ENCODE measurements at places on chromosomes 12 and 14. TPM values are rescaled to one million over a fixed set of nuclear protein-coding genes. Genes with fewer than 3 reads are reported as not detected.
A peak's percentile ranks its signal among the peaks of the same experiment; 100 is the strongest.

DNA sequence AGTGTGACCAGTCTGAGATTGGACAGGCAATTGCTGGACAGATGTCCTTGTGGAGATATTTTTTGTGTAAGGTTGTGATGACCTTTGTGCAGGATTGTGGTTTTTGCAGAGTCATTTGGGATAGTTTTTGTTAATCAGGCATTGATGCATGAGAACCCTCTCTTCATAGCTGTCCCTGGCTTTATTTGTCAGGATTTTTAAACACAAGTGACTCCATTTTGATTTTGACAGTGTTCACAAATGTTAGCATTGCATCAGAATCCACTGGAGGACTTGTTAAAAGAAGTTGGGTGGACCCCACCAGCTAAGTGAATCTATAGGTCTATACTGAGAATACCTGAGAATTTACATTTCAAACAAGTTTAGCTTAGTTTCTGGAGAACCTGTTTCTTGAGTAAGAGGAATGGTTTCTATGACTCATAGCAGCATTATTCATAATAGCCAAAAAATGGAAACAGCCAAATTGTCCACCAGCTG is 11.8 kb downstream of the FNTB start:
- H3K4me3 ChIP-seq: no peak overlapping the region
- H3K36me3 ChIP-seq: no peaks in the 10 kb centered on the region
- no peaks in the 10 kb centered on the region for H3K4me1 ChIP-seq
- no peak overlapping the region for H3K27ac ChIP-seq
- H3K27me3 ChIP-seq: no peaks in the 10 kb centered on the region

The FLVCR2 gene
- total RNA-seq: 30.9 TPM

- H3K27me3 ChIP-seq: no peaks in the 10 kb centered on the region
- no peak overlapping the region for H3K27ac ChIP-seq
- DNase-seq: no peak
- no peaks in the 10 kb centered on the region for H3K4me1 ChIP-seq
- no peak overlapping the region for H3K4me3 ChIP-seq
These were observed 1122.4 kb upstream of the USP15 start for GRCh38 chr12:61137677-61138414.

DNA sequence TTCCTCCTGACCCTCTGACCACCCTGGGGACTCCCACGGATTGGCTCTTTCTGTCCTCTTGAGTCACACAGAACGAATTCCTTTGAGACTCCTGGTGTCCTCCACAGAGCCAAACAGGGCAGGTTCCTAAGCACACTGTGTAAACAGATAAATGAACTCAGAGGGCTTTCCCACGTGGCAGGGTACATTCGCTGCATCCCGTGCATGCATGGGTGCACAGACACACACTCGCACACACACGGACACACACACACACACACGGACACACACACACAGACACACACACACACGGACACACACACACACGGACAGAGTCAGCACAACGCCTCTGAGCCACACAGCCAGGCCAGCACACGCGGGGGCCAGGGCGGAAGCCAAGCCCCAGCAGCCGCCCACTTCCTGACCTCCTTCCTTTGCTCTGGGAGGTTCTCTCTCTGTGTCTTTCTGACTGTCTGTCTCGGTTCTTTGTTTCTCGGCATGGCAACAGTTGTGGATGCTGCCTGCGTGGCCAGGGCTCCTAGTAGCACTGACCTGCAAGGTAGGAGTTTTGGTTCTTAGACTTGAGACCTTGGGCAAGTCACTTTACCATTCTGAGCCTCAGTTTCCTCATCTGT is 706 bp downstream of the CRACR2A start:
- peak overlapping the region; percentile 76 for H3K27ac ChIP-seq
- H3K4me1 ChIP-seq: no peaks in the 10 kb centered on the region
- H3K4me3 ChIP-seq: peak overlapping the region; percentile 55
- no peak for DNase-seq
- no peaks in the 10 kb centered on the region for H3K36me3 ChIP-seq

The SLCO1B1 gene
- not detected for total RNA-seq

The MEG3 gene
- total RNA-seq: 47.1 TPM

GRCh38 chr14:21382886-21383847 is 652 bp downstream of the SUPT16H start:
- H3K36me3 ChIP-seq: peaks cover 29% of the 10 kb centered on the region
- H3K27me3 ChIP-seq: no peaks in the 10 kb centered on the region
- peaks cover 51% of the 10 kb centered on the region for H3K4me1 ChIP-seq
- peak overlapping the region; percentile 83 for H3K4me3 ChIP-seq

The VCPKMT gene
- total RNA-seq: 5.8 TPM

DNA sequence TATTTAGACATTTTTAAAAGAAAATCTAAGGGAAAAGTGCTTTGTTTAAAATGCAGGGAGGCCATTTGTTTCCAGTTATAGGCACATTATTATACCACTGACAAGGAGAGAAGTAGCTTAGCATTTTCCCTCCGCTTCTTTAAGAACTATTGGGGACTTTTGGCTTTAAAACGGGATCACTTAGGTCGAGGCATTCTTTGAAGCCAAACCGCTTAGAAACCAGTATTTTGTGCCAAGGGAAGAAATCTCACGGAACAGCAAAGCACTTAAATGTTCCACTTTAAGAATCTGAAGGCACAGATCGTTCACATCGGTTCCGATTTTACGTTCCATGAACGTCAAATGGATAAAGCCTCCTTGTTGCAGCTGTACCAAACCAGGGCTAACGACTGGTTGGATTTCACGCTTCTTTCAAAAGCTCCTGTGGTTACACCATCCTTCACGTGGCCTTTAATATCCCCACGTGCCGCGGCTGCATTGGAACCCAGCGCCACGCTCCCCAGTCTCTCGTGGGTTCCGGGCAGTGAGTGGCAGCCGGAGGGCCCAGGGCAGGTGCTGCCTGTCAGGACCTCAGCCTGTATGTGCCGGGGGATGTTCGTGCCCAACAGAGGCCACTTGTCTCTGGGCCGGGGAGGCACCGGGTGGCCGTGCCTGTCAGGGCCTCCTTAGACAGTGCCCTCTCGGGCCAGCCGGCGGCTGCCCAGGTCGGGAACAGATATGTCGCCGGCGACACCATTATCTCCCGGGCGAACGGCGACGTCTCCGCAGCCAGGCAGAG is 195.4 kb downstream of the KIF26A start:
- no peak overlapping the region for H3K4me3 ChIP-seq
- H3K4me1 ChIP-seq: no peaks in the 10 kb centered on the region
- no peaks in the 10 kb centered on the region for H3K36me3 ChIP-seq
- H3K27me3 ChIP-seq: no peaks in the 10 kb centered on the region
- DNase-seq: peak; percentile 77
- no peak overlapping the region for H3K27ac ChIP-seq

DNA sequence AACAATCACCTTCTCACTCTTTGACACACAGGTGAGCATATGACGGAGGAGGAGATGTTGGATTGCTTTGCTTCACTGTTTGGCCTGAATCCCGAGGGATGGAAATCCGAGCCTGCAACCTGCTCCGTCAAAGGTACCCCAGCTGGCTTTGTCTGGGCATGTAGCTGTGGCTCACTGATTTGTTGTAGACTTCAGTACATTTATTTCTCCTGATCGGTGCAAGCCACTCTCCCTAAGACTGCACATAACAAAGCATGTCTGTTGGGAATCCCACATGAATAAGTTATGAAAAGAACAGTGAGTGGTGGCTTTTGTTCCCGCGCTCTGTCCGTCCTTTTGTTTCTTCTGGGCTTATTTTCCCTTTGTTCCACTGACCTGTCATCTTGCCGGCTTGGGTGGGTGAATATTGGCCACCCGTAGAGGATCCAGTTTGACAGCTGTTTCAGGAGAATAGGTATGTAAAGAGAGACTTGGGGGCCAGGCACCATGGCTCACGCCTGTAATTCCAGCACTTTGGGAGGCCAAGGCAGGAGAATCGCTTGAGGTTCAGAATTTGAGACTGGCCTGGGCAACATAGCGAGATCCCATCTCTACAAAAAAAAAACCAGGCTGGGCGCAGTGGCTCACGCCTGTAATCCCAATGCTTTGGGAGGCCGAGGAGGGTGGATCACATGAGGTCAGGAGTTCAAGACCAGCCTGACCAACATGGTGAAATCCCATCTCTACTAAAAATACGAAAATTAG is 20.0 kb upstream of the BCL7A start:
- no peak overlapping the region for H3K27ac ChIP-seq
- H3K4me1 ChIP-seq: no peaks in the 10 kb centered on the region
- DNase-seq: no peak
- no peaks in the 10 kb centered on the region for H3K36me3 ChIP-seq
- H3K27me3 ChIP-seq: no peaks in the 10 kb centered on the region

DNA sequence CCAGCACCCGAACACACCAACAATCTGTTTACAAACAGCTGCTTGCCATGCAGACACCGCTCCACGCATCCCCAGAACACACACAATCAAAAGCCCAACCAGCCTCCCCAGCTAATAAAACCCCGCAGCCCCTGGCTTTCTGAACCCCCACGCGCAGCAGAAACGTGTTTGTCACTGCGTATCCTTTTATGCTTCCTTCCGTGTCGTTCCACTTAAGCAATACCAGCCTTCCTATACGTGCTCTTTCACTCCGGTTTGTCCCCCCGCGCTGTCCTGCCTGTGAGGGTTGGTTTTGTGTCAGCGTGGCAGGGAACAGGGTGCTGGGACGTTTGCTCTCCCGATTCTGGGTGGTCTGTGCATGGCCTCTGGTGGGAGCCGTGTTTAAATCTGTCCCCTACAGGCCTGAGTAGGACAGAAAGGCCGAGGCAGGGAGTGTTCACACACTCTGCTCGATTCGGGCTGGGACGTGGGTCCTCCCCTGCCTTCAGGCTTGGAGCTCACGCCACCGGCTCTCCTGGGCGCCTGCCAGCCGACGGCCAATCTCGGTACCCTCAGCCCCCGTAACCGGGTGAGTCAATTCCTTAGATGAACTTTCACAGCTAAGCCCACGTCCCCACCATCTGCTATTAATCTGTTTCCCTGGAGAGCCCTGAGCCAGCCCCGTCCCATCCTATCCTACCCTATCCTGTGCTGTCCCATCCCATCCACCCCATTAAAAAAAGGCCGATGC is 60.0 kb downstream of the NOC4L start:
- peaks cover 7% of the 10 kb centered on the region for H3K4me1 ChIP-seq
- H3K4me3 ChIP-seq: no peak overlapping the region
- H3K27ac ChIP-seq: no peak overlapping the region
- peaks cover 32% of the 10 kb centered on the region for H3K27me3 ChIP-seq
- DNase-seq: no peak
- no peaks in the 10 kb centered on the region for H3K36me3 ChIP-seq

- no peak overlapping the region for H3K27ac ChIP-seq
- no peak for DNase-seq
- no peaks in the 10 kb centered on the region for H3K27me3 ChIP-seq
- no peaks in the 10 kb centered on the region for H3K4me1 ChIP-seq
- H3K4me3 ChIP-seq: no peak overlapping the region
These were observed 42.3 kb downstream of the RTN1 start for GRCh38 chr14:59828276-59828675.

GRCh38 chr14:72124171-72124570 is 191.9 kb downstream of the RGS6 start:
- no peaks in the 10 kb centered on the region for H3K27me3 ChIP-seq
- no peaks in the 10 kb centered on the region for H3K36me3 ChIP-seq
- no peaks in the 10 kb centered on the region for H3K4me1 ChIP-seq
- H3K27ac ChIP-seq: no peak overlapping the region
- DNase-seq: no peak
- no peak overlapping the region for H3K4me3 ChIP-seq
